ENCODE measurements at places on chromosomes 3 and 15.

DNA sequence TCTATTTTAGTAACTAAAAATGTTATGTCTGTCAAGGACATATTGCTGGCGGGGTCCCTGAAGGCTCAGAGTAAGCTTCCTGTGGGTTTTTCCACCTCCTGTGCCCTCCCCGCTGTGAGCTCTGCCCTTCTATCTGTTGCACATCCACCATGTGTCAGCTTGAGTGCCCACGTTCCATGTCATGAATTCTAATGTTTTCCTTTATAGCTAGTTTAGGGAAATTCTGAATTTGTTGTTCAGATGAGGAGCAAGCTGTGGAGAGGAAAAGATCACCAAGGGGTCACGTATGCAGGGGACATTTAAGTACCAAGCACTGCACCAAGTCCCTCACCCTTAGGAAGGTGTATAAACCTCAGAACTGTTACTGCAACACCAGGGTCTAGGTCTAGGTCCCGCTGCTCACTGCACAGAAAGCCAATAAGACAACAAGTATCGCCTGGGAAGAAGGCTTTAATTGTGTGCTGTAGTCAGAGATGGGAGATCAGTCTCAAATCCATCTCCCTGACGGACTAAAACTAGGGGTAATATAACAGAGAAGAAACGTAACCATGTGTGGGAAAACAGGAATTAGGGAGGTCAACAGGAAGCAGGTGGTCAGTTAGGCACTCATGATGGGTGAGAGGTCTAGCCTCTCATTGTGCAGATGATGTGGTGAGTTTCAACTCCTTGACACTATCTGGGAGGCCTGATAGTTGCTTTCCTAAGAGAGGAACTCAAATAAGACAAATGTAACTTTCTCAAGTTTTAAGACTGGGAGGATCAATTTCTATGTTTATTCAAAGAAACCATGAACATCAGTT is 9.7 kb downstream of the GP9 start:
- no peak for DNase-seq

GRCh38 chr15:29170521-29170920 is 99.1 kb downstream of the NSMCE3 start:
- DNase-seq: no peak

DNA sequence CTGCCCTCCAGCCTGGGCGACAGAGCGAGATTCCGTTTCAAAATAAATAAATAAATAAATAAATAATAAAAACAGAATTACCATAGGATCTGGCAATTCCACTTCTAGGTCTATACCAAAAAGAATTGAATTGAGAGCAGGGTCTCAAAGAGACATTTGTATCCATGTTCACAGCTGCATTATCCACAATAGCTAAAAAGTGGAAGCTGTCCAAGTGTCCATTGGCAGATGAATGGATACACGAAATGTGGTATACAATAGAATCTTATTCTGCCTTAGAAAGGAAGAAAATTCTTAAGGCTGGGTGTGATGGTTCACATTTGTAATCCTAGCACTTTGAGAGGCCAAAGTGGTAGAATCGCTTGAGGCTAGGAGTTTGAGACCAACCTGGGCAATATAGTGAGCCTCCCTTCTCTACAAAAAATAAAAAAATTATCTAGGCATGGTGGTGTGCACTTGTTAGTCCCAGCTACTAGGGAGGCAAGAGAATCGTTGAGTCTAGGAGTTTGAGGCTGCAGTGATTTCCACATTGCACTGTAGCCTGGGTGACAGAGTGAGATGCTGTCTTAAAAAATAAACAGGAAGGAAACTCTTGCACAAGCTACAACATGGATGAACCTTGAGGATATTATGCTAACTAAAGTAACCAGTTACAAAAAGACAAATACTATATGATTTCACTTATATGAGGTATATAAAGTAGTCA is 24.2 kb downstream of the PFKFB4 start:
- no peak for DNase-seq

- DNase-seq: no peak
These were observed 94.6 kb upstream of the CTDSPL start for GRCh38 chr3:37766797-37767776.

- DNase-seq: no peak
These were observed 202.3 kb upstream of the MRPL3 start for GRCh38 chr3:131705099-131705498.

GRCh38 chr3:15292765-15293522 is 39.4 kb downstream of the SH3BP5 start:
- no peak for DNase-seq

DNA sequence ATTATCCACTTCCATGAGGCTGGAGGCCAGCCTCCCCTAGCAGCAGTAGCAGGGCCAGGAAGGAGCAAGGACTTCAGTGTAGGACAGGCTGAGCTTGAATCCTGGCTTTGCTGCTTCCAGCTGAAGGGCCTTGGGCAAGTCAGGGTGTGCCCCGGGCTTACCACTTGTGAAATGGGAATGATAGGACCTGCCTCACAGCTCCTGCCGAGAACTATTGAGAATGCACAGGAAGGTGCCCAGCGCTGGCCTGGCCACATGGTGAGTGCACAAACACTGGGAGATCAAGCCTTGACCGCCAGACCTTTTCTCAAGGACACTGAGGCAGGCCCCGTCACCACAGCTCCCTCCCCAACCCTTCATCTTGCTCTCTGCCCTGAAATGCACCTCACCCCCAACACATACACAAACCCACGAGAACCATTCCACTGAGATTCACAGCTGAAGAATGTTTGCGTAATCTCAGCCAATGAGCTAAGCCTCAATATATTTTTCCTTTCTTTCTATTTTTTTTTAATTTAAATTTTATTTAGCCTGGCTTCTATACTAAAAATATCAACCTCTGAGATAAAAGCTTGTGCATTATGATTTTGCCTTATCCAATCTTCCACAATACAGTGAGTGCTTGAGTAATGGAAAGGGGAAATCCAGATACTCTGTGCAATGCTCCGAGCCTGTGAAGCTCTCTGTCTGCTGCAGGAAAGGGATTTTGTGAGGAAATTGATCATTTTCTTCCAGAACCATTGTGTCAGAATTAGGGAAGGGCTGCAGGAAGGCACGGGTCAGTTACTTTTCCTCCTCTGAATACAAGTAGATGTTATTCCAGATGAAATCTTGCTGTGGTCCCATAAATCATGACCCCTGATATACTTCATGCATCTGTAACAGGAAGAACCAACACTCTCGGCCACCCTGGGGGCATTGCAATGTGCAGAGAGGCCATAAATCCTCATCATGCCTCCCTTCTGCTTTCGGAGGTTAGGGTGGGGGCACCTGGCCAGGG is 193.9 kb downstream of the TLE3 start:
- DNase-seq: no peak

DNA sequence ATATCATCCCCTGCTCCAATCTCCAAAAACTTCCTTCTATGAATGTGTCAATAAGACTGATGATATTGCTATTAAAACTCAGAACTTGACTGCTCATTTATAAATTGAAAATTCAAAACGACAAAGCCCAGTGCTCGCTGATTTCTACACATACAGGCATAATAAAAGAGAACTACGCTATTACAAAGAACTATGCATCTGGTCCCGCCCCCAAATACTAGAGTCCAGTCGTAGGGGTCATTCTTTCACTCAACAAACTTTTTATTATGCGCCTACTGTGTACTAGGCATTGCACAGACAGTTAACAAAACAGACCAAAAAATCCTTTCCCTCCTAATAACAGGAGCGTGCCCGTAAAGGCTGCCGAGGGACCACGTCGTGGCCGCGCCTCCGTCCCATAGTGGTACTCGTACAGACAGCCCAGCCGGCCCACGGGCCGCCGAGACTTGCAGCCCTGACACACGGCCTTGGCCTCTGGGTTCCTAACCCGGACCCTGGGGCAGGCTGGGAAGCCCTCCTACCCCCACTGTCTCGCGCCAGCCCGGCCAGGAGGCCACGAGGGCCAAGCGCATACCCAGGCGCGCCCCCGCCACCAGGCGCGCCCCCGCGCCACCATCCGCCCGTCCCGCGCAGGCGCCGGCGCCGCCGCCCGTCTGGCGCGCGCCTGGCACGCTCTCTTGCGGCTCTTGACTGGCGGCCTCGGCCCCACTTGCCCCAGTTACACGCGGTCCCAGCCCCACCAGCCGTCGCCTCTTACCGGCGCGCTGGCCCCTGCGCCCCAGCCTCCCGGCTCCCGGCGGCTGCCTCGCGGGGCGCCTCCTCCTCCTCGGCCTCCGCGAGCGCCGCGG is 757 bp downstream of the AVEN start:
- peak; percentile 87 for DNase-seq

DNA sequence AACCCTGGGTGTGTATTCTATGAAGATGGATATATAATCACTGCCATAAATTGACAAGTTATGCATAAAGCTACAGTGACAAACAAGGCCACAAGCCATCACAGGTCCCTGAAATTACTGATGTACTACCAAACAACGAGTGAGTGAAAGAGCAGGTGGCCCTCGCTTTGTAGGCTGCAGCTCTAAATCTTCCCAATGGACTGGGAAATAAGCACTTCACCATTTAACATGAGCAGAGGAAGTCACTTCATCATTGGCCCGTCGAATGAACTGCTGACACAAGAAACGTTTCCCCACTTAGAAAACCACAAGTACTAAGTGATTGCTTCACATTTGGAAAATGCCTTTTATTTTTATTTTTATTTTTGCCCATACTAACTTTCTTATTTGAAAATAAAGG is 218.0 kb downstream of the ZNF385D start:
- DNase-seq: no peak

DNA sequence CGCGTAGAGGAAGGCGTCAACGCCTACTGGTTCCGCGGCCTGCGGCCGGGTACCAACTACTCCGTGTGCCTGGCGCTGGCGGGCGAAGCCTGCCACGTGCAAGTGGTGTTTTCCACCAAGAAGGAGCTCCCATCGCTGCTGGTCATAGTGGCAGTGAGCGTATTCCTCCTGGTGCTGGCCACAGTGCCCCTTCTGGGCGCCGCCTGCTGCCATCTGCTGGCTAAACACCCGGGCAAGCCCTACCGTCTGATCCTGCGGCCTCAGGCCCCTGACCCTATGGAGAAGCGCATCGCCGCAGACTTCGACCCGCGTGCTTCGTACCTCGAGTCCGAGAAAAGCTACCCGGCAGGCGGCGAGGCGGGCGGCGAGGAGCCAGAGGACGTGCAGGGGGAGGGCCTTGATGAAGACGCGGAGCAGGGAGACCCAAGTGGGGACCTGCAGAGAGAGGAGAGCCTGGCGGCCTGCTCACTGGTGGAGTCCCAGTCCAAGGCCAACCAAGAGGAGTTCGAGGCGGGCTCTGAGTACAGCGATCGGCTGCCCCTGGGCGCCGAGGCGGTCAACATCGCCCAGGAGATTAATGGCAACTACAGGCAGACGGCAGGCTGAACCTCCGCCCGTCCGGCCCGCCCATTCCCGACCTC is 4.1 kb downstream of the ISLR2 start:
- peak; percentile 63 for DNase-seq

- DNase-seq: no peak
These were observed 68.0 kb upstream of the SLC6A11 start for GRCh38 chr3:10748040-10748439.

- no peak for DNase-seq
These were observed 34.4 kb upstream of the IQSEC1 start for GRCh38 chr3:13107661-13108060.

DNA sequence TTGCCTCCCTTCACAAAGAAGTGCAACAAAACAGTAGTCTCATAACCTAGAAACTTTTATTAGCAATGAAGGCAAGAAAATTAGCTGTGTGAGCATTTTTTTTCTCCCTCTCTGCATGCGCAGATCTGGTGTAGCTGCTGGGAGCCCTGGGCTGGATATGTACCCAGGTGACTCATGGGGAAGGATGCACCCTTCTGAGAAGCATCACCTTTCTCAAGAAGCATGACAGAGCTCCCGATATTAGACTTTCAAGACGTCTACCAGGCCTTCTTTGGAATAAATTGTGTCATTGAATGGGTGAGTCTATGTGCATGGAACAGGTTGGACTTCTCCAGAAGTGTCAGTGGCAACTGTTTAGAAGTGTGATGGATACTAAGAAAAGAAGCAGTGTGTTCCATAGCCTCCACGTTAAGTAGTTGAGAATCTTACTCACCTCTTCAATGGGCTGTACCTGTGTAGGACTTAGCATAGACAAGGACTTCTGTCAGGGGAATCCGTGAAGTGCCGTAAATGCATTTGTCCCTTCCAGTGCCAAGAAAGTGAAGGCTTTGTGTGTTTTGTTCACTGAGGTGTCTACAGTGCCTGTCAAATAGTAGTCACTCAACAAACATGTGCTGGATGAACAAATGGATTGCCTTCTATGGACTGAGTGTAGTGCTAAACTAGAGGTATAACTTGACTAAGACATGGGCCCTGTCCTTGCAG is 47.7 kb upstream of the RASGRP1 start:
- DNase-seq: peak; percentile 70

DNA sequence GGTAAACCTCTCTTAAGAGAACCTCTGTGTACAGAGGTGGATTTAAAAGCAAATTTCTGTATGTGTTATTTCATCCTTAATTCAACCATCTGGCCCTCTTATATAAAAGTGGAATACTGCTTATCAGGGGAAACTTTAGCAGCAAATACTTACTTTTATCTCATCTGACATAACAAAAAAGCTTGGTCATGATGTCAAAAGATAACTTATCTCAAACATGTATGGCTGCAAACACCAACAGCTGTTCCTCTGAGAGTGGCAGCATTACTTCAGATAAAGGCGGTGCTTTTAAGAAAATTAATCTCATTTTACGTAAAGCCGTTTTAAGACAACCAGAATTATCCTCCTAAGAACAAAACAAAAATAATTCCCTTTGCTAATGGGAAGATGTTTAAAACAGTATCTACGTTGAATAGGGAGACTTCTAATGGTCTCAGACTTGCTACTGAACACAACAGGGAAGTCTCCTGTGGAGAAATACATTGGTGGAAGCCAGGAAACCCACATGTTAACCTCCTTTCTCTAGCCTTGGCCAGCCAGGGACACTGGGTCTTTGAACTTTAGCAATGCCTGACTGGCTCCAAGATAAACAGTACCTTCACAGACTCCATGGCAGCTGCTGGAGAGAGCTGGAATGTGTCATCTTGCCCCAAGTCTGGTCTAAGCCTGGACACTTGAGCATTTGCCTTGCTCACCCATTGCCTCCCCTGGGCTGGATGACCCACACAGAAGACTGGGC is 18.1 kb downstream of the ARRDC4 start:
- no peak for DNase-seq

DNA sequence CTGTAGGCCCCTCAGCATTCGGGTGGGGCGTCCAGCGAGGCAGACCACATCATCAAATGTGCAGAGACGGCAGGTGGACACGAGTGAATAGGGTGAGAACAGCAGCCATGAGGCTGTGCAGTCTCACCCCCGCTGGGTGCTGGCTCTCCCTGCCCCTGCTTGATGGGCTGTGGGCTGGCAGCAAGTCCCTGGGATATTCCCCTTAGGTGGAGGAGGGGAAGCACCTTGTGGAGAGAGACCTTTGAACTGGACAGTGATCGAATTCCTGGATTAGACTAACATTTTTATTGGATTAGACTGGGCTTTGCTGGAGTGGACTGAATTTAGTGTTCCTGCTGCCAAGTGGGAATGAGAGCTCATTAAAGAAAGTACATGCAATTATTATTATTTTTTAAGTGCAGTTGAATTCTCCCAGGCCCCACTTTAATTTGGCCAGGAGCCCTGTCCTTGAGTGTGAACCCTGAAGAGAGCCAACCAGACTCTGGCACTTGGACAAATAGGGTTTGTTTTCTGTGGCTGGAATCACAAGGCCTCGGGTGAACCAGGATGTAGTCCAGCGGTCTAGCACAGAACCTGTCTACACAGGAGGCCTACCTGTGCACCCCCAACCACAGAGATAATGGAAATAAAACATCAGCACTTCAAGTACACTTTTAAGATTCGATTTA is 193.1 kb downstream of the ABHD5 start:
- no peak for DNase-seq

- no peak for DNase-seq
These were observed 61.6 kb upstream of the CTDSPL start for GRCh38 chr3:37800022-37800551.

GRCh38 chr3:178260887-178261565 is 275.2 kb upstream of the KCNMB2 start:
- no peak for DNase-seq

All from activated T-cell treated with anti-CD3 and anti-CD28 coated beads, Interleukin-2, amount 50 U/mL, for 48 hours (primary cell).